ENCODE measurements at places on chromosomes 7 and 10.

GRCh38 chr7:73812996-73813395 is 17.8 kb upstream of the CLDN4 start:
- DNase-seq: no peak

- DNase-seq: no peak
Observed at GRCh38 chr10:81862596-81862995, 12.4 kb upstream of the NRG3 start.

GRCh38 chr10:70832852-70833528 is 17.2 kb downstream of the SGPL1 start:
- DNase-seq: no peak

DNA sequence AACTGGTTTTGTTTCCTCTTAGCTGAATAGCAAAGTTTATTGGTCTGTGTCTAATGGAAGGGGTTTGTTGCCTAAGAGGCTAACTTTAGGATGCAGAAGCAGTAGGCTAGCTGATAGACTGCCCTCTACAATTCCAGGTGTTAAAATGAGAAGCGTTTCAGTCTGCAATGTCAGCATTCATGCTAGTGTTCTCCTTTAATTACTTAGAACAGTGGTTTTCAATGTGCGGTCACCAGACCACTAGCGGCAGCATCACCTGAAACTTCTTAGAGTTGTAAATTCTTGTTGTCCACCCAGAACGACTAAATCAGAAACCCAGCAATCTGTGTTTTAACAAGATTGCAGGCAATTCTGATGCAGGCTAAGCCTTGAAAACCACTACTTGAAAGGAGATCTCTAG is 392.9 kb downstream of the IPMK start:
- DNase-seq: no peak

All from stimulated activated CD8-positive, alpha-beta memory T cell treated with anti-CD3 and anti-CD28 coated beads, Interleukin-2, amount 100 ng/mL, for 1 hour (primary cell).